ENCODE measurements at places on chromosomes 16 and 17.

- no peak for DNase-seq
Measured at GRCh38 chr16:3953728-3954410, 73.4 kb upstream of the CREBBP start.

DNA sequence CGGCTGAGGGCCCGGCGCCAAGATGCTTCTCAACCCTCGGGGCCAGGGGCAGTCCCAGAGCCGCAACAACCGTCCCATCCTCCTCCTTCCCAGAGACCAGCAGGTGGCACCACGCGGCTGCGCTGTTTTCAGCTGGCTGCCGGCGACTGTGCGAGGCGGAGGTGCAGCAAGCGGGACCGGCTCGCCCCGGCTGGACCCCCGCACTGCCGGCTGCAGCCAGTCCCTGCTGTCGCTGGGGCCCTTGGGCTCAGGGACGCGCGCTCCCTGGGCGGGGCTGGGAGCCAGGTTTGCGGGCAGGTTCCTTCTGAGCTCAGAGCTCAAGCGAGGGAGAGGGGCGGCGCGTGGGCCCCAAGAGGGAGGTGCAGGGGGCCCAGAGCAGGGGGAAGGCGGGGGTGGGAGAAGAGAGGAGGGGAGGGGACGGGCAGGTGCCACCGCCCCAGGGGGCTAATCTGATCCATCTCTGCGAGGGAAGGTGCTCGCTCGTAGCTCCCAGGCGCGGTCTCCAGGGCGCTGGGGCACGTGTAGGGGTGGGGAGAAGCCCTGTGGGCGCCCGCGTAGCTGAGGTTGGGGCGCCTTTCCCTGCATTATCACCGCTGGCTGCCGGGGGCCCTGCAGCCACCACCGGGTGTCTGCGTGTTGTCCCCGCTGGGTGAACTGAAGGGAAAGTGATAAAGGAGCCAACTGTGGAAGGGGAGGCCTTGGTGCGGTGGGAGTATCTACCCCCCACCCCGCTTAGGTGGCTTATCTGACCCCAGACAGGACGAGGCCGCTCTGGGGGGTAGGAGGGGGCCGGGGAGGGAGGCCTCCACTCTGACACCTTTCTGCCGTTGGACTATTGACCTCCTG is 24.2 kb downstream of the STAT5A start:
- DNase-seq, result peak; percentile 75

- DNase-seq, result no peak
Measured at GRCh38 chr17:64223931-64224629, 39.0 kb downstream of the TEX2 start.

DNA sequence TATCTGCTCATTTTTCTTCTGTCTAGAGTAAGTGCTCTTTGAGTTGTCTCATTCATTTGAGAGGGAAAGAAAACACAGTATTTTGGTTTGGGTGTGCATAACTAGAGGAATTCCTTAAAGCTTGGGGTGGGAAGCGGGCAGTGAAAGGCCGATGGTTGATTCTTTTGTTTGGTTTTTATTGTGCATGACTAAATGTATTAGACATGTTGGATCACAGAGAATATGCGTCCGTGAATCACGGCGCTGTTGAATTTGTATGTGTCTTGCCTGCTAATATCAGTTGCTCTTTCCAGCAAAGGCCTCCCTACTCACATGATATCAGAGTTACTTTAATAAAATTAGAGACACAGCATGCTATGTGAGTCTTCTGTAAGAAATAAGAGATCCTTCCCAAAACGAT is 180.0 kb downstream of the CHD9NB start:
- DNase-seq, result no peak

DNA sequence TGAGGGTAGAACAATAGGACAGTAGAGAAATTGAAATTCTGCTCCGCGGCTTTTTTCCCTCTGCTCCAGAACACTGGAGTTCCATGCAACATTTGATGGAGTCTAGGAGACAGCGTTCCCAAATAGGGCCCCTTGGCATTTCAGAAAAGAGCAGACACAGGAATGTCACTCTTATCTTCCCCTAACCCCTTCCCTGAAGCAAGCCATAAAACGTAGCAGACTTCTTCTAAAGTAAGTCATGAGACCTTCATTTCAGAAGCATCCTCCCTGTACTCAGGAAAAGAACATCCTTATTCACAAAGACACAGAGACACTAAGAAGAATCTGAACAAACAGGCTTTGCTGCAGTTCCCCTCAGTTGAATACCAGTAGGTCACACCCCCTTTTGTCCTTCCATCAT is 296.1 kb upstream of the SOX9 start:
- no peak for DNase-seq

DNA sequence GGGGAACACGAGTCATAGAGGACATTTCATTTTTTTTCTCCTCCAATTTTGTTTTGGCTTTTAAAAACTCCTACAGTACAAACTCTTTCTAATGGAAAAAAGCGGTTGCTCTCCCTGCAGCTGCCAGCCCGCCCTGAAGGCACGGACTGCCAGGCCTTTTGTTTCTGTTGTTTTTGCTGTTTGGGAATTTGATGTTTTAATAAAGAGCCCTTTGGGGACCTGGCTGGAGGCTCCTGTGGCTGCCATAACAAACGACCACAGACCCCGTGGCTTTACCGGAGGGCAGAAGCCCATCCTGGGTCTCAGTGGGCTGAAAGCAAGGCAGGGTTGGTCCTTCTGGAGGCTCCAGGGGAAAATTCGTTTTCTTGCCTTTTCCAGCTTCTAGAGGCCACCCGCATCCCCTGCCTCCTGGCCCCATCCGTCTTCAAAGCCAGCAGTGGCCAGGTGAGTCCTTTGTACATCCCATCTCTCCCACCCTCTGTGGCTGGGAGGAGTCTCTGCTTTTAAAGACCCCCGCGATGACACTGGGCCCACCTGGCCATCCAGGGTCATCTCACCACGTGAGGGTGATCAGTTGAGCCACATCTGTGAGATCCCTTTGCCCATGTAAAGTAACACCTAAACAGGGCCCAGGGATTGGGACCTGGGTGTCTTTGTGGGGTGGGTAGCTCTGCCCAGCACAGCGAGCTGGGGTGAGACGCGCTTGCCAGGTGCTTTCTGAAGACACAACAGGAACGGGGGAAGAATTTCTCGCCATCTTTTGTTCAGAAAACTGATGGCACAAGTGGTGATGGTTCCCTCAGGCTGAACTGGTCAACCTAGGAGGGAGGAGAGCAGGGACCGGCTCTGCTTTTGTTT is 113.9 kb downstream of the BANP start:
- no peak for DNase-seq

- DNase-seq, result no peak
Measured at GRCh38 chr17:62931101-62931500, 34.9 kb upstream of the TANC2 start.

DNA sequence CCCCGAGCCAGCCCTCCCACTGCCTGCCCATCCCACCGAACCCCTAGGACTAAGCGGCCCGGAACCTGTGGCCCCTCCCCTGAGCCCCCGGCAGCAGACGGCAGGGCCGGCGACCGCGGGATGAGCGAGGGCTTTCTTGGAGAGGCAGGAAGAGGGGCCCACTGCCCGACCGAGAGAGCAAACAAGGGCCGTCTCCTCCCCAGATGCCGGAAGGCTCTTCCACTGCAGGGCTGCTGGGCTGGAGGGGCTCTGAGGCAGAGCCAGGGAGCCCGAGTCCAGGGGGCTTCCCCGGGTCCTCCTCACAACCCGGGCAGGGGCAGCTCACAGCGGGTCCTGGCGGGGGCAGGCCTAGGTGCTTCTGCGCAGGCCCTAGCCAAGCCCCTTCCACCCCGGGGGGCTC is 2.9 kb downstream of the PERCC1 start:
- no peak for DNase-seq

DNA sequence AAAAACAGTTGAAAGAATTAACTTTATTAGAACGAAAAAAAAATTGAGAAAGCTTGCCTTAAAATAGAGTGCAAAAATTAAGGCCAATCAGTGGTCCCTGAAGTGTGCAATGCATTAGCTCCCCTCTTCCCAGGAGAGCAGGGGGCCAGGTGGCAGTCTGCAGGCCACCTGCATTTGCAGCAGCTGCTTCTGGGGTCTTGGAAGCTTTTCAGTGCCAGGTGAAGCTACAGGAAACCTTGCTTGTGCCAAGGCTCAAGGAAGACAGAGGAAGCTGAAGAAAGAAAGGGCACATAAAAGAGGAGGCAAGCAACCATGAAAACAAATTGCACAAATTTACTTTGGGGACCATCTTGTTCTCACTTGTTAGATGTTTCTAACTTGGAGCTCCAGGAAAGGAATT is 50.5 kb upstream of the MTMR4 start:
- no peak for DNase-seq

DNA sequence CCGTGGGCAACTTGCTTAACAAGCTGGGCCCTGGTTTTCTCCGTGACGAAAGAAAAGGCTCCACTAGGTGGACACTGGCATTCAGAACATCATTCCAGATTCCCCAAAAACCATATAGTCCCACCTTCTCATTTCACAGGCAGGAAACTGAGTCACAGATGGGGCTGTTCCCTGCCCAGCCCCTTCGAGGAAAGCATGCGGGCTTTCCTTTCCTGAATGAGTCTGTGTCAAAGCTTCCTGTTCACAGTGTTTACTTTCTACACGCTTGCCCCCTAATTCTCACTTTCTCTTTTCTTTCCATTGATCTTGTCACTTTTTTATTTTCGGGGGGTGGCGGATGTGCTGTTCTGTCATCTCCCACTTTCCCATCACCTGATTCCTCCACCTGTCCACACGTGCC is 10.3 kb upstream of the LGALS9 start:
- no peak for DNase-seq

DNA sequence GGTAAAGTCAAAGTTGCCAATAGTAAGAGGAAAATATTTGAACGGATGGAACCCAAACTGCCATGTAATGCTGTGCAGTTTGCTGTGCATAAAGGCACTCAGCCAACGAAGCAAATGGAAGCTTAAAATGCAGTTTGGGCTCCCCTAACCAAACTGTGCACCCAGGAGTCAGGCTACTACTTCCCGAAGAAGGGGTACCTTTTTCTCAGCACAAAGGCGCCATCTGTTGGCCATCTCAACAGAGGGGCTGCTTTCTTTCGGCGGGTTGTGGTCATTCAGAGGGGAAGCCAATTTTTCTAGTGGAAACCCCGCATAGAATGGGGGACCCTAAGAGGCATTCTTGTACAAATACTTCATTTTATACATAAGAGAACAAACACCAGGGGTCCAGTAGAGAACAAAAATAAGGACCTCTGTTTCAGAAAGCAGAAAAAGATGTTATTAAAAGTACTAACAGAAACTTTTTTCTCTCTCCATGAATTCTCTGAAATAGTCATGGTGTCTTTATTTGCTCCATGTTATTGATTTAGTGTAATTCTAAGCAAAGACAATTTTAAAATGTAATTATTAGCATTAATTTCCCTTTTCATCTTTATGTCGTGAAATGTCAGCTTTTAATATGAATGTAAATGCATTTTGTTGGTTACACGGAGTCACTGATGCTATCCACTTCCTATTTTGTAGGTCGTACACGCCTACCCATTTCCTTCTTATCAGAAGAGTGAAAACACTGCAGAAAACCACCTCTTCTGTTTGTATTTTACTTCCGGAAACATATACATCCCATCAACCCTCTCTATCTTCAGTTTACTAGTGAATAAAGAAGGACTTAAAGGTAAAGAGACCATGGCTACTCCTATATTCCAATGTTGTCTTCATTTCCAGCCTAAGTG is 453.3 kb downstream of the KCNJ2 start:
- peak; percentile 1 for DNase-seq

- no peak for DNase-seq
Measured at GRCh38 chr17:2723997-2724783, 12.6 kb upstream of the CLUH start.

DNA sequence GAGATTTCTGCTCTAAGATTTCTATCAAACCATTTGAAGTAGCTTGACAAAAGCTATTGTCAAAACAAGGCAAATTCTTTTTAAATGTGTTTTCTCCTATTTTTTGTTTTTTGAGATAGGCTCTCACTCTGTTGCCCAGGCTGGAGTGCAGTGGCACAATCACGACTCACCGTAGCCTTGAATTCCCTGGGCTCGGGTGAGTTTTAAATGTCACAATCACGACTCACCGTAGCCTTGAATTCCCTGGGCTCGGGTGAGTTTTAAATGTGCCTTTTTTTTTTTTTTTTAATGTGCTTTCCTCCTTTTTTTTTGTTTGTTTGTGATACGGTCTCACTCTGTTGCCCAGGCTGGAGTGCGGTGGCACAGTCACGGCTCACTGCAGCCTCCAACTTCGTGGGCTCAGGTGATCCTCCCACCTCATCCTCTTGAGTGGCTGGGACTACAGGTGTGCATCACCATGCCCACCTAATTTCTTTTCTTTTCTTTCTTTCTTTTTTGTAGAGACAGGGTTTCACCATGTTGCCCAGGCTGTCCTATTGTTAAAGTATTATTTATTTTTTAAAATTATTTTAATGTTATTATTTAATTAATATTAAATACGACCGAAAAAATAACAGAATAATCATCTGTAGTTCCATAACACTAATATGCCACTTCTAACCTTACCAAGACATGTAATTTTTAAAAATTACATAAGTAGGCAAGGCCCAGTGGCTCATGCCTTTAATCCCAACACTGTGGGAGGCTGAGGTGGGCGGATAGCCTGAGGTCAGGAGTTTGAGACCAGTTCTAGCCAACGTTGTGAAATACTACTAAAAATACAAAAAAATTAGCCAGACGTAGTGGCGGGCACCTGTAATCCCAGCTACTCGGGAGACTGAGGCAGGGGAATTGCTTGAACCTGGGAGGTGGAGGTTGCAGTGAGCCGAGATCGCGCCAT is 69.7 kb upstream of the FA2H start:
- no peak for DNase-seq

DNA sequence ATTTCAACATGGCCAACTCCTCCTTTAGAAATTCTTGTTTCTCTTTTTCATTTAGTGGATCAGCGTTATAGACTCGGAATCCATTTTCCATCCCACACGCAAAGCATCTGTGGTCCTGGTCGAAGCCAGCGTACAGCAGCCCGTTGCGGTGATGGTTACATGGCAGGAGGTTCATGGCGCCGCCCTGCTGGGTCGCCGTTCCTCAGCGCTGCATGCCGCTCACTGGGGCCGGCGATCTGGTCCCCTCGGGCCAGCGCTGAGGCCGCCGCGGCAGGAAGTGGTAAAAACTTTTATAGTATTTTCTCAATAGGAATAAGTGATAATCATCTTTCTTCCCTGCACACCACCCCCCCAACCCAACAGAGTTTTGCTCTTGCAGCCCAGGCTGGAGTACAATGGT is 29.9 kb upstream of the RHOT1 start:
- no peak for DNase-seq

DNA sequence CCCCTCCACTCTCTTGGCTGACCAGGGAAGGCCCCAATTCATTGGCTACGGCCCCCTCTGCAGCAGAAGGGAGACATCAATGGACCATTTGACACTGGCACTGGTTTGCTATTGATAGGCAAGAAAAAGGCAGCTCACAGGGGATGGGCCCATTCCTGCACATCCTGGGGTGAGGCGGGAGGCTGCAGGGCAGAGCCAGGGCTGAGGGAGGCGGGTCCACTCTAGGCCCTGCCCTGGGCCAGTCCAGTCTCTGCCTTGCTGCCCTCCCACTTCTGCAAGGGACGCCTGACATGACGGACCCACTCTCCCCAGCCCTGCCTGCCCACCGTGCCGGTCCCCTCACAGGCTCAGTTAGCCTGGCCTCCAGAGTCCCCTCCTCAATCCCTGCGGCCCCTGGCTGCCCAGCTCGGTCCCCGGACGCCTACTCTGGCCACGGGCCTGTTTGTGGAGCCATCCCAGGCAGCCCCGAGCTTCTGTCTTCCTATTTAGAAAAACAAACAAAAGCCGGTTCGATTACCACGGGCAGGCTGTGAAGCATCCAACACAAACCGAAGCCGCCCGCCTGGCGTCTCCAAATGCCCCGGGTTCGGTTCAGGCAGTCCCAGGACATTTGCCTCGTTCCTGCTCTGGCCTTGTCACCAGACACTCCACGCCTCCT is 160.7 kb downstream of the IRX5 start:
- no peak for DNase-seq

Data from naive B cell (primary cell).